Stimulated activated CD4-positive, alpha-beta T cell treated with anti-CD3 and anti-CD28 coated beads, Interleukin-4, amount 100 ng/mL, for 1 hour (primary cell): ENCODE measurements at places on chromosomes 12 and 14.

DNA sequence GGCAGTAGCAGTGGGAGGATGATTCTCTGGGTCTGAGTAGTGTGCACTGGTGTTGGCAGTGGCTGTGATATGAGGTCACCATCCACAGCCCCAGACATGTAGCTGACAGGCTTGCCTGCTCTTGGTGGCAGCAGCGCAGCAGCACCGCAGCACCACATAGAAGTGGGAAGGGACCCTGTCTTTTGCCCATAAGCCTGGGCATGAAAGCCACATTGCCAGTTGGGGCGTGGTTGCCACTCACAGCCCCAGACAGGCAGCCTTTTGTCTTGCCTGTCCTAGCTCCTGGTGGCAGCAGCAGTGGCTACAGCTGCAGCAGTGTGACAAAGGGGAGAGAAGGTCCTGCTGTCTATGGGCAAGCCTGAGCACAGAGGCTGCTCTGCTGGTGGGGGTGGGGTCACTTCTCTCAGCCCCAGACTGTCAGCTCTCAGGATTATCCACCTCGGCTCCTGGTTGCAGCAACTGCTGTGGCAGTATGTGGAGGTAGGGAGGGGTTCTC, 71.5 kb downstream of the BRMS1L start:
- no peak for DNase-seq

- no peak for DNase-seq
Observed at GRCh38 chr12:127025545-127025944, 1241.4 kb upstream of the TMEM132C start.

GRCh38 chr14:59028476-59029202, 159.8 kb upstream of the DAAM1 start:
- peak; percentile 23 for DNase-seq

DNA sequence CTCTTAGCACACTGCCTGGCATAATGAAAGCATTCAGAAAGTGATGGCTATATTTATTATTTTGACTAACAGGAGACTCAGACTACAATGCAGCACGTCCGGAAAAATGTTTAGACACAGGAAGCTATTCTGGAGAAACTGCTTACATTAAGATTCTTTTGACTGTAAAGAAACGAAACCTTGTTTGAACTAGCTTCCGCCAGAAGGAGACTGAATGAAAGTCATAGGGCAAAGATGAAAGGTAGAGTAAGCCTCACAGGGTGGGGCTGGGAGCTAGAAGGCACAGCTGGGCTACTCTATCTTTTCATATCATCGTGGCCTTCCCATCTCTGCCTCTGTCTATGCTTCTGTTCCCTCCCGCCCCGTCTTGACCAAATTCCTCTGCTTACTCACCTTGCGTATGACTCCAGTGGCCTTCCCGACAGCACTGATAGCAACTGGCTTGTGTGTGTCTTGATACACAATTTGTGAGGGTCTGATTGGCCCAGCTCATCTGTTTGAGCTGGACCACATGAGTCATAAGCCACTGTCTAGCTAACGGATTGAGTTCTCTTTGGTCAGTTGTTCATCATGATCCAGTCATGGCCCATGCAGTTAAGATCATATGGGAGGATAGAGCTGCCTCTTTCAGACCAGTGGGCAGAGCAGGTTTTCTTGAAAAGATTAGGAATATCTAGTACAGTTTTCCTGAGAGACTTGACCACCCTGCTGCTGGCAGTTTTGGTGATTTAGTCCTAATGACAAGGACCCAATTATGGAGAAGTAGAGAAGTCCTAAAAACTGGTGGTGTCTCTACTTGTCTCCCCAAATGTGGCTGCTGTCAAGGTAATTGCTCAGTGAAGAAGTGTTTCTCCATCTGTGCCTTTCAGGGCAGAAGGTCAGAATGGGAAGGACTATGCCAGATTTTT, 151.5 kb upstream of the SLC38A2 start:
- DNase-seq: peak; percentile 21

GRCh38 chr14:26385310-26385709, 212.5 kb downstream of the NOVA1 start:
- no peak for DNase-seq
